Hematopoietic multipotent progenitor cell (in vitro differentiated cells): ENCODE measurements at places on chromosomes 5 and 9.

- DNase-seq, result no peak
Observed at GRCh38 chr5:16137177-16137576, 42.4 kb downstream of the MARCHF11 start.

DNA sequence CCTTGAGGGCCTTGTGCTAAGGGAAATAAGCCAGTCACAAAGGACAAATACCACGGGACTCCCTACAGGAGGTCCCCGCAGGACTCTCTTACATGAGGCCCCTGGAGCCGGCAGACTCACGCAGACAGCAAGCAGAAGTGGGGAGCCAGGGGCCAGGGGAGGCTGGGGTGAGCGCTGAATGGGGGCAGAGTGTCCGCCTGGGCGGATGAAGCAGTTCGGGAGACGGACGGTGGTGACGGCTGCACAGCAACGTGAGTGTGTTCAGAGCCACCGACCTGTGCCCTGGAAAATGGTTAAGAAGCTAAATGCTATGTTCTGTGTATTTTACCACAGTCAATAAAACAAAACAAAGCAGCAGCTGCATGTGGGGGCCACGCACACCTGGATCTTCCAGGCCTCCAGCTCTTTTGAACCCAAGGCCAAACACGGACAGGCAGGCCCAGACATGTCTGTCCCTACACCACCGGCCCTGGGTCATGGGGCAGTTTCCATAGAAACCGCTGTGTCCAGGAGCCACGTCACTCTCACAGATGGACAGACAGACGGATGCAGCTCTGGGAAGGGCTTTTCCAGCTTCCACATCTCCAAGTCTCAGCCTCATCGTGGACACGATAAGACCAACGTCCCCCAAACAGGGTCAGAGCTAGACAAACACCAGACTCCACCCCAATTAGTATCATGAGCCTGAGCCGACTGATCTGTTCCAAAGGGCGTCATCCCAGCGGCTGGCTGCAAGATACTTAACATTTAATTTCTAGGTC is 103.9 kb downstream of the VAV2 start:
- DNase-seq, result no peak

DNA sequence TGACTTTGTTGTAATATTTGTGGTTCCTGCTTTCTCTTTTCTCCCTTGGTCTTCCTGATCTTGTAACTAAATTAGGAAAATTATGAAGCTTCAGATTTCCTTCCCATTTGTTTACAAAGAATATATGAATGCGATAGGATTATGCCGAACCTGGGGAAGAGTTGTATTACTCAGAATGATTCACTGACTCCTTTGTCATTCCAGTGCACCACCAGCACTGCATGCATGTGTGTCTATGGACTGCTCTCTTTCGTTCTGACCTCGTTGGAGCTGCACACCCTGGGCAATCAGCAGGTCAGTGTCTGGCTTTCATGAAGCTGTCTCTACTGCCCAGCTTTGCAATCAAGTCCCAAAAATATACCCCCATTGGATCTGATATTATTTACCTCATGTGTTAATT is 25.5 kb downstream of the NUP188 start:
- no peak for DNase-seq

DNA sequence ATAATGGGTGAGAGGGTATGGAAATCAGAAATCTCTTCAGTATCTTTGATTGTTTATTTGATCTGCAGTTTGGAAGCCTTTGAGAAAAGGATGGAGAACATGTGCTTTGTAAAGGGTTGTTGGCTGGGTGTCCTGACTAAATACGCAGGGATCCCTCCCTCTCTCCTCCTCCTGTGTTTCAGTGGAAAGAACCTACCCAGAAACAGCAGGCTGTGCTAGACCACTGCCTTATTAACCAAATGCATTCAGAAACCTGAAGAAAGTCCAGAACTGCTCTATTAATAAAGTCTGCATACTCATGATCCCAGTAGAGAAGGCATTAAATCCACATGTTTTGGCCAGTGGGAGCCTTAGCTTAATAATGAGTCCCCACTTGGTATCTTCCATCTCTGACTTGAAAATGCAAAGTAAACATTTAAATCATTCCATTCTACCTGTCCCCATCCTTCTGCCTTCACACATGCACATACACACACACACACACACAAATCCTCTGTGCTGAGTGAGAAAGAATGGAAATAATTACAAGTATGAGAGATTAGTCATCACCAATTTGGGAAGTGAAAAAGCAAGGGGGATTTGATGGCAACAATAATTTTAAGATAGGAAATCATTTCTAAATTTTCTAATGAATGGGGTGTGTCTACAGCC is 10.0 kb upstream of the LECT2 start:
- DNase-seq, result no peak

DNA sequence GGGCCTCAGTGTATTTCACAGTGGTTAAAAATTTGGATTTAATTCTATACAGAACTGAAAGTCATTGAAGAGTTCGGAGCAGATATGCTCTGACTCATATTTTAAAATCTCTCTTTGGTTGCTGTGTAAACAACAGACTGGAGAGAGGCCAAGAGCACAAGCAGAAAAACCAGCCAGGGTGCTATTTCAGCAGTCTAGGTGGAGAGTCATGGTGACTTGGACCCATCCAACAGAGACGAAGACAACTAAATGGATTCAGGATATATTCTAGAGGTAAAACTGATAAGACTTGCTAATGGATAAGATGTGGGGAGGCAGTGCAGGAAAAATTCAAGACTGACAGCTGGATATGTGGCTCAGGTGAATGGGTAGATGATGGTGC is 168.9 kb downstream of the MAPKAP1 start:
- no peak for DNase-seq

GRCh38 chr5:140114341-140115185 is 654 bp downstream of the PURA start:
- peak; percentile 25 for DNase-seq

DNA sequence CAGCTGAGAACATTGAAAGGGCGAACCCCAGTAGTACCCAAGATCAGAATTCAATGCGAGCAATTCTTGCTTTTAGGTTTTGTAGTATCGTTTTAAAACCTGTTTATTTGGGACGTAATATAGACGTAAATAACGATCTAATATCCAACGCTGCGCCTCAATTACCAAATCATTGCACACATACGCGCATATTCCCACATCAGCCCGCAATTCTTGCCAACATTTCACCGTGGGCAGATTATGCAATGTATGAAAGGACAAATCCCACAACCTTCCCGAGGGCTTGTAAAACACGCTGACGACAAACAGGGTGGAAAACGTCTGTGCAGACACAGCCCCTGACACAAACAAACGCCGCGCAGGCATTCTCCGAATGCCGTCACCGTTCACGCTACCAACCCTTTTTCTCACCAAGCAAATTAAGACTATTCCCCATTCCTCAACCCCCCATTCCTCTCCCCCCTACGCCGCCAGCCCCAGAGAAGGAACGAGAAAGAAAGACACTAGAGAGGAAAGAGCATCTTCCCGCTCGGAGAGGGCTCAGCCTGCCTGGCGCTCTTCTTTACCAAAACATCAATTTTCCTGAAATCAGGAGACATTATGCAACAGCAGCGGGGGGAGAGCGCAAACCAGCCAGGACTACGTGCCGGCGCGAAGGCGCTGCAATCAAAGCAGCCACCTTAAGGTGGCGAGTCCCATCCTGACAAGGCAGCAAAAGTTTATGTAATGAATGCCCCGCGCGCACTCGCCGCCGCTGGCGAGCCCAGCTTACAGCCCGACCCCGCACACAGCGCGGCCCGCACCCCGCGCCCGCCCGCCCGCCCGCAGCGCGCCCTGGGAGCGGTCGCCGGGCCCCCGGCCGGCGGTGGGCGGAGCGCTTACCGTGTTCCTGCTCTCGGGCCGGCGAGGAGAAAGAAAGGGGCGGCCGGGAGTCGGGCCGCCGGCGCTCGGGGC is 597 bp downstream of the NFIL3 start:
- DNase-seq, result peak; percentile 59

DNA sequence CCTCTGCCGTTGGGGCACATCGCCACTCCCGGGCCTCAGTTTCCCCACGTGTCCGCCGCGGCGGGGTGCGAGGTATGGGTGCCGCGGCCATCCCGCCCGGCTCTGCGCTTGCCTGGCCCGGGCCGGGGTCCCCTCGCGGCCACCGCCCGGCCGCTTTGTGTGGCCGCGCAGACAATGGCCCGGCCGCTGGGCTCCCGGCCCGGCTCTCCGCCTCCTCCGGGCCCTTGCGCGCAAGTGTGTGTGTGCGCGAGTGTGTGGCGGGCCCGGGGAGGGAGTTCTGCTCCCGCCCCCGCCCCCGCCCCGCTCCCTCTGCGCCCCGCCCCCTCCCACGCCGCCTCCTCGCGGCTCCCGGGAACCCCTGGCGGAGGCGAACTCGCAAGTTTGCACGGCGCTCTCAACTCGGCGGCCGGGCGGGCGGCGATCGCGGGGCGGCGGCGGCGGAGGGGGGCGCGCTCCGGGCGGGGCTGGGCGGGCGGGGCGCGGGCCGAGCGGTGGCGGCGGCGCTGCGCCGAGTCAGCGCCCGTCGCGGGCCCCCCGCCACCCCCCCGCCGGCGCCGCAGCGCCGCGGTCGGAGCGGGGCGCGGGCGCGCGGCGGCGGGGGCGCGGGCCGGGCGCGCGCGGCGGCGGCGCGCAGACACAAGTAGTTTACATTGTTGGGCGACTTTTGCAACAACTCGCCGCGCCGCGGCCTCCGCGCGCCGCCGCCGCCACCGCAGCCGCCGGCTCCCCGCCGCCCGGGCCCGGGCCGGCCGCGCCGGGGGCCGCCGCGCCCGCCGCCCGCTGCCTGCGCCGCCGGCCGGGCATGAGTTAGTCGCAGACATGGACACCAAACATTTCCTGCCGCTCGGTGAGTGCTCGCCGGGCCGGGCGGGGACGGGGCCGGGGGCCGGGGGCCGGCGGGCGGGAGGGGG is at the start of gene RXRA:
RXRA (plus strand) TSS at position 643 of the 911 bp plus-strand sequence; CDS start at position 820, 177 bp downstream.
- DNase-seq, result peak; percentile 88

DNA sequence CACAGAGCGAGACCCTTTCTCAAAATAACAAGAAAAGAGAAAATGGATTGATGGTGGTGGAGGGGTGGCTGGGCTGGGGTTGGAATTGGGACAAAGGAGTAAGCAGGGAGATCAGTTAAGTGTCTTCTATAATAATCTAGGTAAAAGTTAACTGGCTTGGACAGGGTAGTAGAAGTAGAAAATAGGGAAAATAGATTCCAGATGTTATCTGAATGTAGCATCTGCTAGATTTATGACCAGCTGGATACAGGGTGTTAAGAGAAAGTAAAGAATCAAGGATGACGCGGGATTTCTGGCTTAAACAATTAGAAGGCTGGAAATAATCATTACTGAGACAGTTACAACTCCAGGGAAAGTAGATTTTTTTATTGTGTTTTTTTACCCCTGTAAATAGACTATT is 13.0 kb downstream of the PPP6C start:
- no peak for DNase-seq

DNA sequence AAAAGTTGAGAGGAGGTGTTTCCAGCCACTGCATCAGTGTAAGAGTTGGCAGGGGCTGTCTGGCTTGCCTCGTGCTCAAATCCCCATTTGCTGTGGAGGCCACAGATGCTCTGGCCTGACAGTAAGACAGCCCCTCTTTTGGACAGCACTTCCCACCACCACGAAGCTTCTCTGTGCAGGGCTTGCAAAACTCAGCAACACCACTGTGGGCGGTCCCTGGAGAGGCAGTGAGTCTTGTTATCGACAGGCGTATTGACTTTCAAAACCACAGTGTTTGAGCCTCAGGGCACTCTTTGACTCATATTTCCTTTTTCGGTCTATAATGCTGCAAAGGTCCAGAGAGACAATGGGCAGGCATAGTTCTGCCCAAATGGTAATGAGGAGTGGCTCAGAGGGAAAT is 539.5 kb downstream of the EBF1 start:
- no peak for DNase-seq

DNA sequence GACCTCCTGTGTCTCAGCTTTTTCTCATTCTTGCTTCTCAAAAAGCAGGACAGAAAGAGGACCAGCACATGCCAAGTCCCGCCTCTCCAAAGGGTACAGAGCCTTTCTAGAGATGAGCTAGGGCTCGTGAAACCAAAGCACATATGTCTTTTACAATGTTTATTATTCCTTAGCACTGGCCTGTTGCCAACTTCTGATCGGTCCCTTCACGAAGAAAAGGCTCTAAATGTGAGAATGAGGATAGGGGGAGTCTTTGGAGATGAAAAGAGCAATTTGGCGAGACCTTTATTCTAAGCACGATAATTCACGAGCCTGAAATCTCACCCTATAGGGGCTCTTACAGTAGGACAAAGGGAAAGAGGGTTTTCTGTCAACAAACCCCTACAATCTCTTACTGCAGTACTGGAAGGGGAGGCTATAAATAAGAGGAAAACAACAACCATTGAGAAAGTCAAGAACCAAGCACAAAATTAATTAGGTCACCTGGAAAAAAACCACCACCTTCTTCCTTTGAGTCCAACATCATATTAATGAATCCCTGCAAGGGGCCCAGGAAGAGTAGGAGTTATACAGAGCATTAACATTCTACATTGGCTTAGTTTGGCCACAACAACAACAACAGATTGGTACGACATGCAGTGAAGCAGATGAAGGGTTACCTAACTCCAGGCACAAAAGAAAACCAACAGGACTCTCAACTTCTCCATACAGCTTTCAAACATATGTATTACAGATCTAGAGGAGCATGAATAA is 309.5 kb downstream of the PDE4D start:
- DNase-seq, result no peak

GRCh38 chr9:78609450-78609849 is 312.5 kb downstream of the PSAT1 start:
- DNase-seq, result no peak

DNA sequence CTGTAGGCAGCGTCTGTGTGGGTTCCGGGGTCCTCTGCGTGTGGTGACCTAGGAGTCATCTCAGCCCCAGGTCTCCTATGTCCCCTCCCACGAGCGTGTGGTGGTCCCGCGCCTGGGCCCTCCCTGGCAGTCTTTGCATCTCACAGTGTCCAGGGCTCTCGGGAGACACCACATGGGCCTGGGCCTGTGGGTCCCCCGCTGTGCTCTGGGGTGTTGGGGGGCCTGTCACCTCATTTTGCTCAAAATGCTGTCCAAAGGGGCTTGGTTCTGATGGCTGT is 27.1 kb downstream of the CEP72 start:
- DNase-seq, result no peak

GRCh38 chr5:51731421-51732029 is 348.3 kb downstream of the ISL1 start:
- no peak for DNase-seq

- DNase-seq, result no peak
Observed at GRCh38 chr9:4126184-4126865, 173.5 kb downstream of the GLIS3 start.

DNA sequence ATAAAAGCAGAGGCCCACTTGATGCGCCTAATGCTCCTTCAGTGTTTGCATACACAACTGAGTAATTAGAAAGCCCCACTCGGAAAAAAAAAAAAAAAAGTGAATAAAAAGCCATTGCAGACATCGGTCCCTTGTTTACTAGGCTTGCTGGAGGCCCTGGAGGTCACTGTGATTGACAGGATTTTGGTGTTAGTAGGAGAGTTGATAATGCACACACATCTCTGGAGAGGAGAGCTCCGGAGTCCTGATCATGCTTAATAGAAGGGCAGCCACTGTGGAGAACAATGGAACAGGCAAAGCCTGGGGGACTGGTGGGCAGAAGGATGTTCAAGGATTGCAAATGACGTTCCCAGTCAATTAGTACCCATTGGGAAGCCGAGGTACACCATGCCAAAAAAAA is 152.5 kb downstream of the EFNA5 start:
- DNase-seq, result no peak

GRCh38 chr5:3878267-3878666 is 282.6 kb downstream of the IRX1 start:
- no peak for DNase-seq
